ENCODE measurements at places on chromosomes 13 and 19. TPM values are rescaled to one million over a fixed set of nuclear protein-coding genes. Genes with fewer than 3 reads are reported as not detected.

The ZNF441 gene
- total RNA-seq, result 12.9 TPM

The ZNF772 gene
- 12.1 TPM for total RNA-seq

The GZMM gene
- not detected for total RNA-seq

The CFAP97D2 gene
- not detected for total RNA-seq

The ACER1 gene
- total RNA-seq, result not detected

The ZNF71 gene
- 4.4 TPM for total RNA-seq

The GNG8 gene
- not detected for total RNA-seq

The YJEFN3 gene
- 0.57 TPM for total RNA-seq

Data from smooth muscle cell of bladder (primary cell).